NCI-H2227 treated with DMSO at 0.1 percent for 48 hours (cell line): ENCODE measurements at places on chromosomes 5 and 9.
A peak's percentile ranks its signal among the peaks of the same experiment; 100 is the strongest.

DNA sequence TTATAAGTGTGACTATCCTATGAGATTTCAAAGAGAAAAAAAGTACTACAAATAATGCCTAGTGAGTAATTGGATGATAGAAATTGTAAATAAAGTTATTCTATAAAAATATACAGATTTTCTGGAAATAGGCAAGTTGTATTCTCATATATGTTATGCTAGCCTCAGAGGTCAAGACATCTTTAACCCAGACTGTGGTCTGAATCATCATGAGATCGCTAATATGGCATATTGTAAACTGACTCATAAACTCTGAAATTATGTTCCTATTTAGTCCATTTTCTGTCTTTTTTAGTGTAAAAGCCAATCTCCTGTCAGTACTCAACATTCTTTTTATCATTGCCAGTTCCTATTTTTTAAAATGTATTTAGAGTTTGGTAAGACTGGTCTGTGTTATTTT, 14.2 kb downstream of the LOX start:
- no peak for DNase-seq

DNA sequence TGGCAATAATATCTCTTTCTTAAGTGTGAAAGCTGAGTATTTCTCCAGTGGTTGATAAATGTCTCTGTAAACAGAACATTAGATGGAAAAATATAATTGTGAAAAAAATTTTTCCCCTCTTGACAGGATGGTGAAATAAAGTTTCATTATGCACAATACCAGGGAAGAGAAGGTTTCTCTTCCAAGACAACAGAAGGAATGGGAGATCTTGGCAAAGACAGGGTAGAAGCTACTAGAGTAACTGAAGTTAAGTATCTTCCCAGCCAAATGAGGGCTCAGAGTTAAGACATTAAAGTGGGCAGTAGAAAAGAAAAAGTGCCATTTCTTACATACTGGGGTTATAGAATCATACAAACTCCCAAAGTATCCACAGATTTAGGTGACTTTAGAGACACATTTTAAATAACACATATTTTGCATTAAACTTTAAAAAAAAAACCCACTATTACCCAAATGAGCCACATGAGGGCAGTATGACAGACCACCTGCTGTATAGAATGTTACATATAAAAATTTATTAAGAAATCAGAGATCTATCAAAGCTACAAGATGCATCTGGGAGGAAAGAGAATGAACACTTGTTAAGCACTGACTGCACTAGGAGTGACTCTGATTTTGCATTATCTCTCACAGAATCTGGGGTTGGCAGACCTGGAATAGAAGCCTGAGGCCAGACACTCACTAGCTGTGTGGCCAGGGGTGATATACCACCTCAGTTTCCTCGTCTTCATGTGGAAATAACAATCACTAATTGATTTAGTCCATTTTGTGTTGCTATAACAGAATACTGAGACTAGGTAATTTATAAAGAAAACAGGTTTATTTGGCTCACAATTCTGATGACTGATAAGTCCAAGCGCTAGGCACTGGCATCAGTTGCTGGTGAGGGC, 98.5 kb downstream of the ARSB start:
- DNase-seq, result no peak

GRCh38 chr5:132055808-132056609, 4.4 kb upstream of the IL3 start:
- DNase-seq, result no peak

GRCh38 chr5:7329141-7329540, 66.8 kb upstream of the ADCY2 start:
- DNase-seq, result no peak

DNA sequence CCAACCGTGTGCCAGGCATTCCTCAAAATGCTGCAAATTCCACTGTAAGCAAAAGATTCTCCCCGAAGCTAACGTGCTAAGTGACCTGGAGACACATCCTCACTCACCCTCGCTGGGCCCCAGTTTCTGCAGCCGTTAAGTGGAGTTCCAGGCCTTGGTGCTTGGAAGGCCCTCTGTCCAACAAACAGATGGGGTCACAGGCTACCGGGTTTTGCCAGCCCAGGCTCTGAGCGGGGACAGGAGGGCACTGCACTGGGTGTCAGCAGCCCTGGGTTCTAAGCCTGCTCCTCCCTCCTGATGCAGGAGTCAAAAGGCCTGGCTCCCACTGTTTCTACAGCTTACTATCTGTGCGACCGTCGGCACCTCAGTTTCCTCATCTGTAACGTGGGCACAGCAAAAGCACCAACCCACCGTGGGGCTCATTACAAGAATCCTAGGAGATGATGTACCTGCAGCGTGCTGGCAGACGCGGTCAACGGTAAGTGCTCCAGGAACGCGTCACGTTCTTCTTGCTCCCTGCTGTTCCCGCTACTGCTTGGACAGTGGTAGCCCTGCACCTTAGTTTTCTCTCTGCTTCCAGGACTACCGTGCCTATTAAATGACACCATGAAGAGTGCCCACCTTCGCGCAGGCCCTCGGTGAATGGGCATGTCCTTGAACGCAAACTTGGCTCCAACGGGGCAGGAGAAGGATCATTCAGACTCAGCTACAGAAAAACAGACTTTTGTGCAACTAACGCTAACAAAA, 84.8 kb downstream of the ADAMTS2 start:
- DNase-seq, result no peak

GRCh38 chr9:20848490-20848889, 164.4 kb downstream of the FOCAD start:
- no peak for DNase-seq

GRCh38 chr5:176902911-176903664, 3.9 kb upstream of the HK3 start:
- no peak for DNase-seq

GRCh38 chr9:126564128-126564527, 49.6 kb upstream of the LMX1B start:
- no peak for DNase-seq

DNA sequence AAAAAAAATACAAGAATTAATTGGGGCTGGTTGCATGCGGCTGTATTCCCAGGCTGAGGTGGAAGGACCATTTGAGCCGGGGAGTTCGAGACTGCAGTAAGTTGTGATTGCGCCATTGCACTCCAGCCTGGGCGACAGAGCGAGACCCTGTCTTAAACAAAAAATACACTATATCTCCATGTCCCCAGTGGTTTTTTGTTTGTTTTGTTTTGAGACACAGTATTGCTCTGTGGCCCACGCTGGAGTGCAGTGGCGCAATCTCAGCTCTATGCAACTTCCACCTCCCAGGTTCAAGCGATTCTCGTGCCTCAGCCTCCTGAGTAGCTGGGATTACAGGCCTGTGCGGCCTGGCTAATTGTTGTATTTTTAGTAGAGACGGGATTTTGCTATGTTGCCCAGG, 1.2 kb downstream of the COQ4 start:
- DNase-seq, result no peak

GRCh38 chr9:1877951-1878350, 137.2 kb upstream of the SMARCA2 start:
- DNase-seq, result no peak

DNA sequence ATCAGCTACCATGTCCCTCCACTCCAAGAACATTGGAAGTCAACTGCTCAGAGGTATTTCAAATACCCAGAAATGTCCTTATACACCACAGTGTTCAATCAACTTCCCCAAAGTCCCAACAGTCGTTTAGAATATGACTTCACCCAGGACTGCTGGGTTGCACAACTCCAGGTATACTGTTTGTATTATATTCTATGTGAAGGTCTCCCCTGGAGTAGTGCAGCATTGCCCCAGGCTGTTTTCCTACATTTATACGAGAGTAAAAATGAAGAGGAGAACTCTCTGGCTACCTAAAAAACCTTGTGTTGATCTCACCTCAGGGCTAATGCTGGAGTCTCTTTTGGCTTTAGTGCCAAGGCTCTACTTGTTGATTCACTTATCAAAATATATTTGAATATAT, 183.6 kb upstream of the MAP3K1 start:
- no peak for DNase-seq

GRCh38 chr5:75672616-75673015, 44.6 kb downstream of the POC5 start:
- no peak for DNase-seq

GRCh38 chr9:97604901-97605645, 28.1 kb downstream of the TSTD2 start:
- DNase-seq, result no peak

DNA sequence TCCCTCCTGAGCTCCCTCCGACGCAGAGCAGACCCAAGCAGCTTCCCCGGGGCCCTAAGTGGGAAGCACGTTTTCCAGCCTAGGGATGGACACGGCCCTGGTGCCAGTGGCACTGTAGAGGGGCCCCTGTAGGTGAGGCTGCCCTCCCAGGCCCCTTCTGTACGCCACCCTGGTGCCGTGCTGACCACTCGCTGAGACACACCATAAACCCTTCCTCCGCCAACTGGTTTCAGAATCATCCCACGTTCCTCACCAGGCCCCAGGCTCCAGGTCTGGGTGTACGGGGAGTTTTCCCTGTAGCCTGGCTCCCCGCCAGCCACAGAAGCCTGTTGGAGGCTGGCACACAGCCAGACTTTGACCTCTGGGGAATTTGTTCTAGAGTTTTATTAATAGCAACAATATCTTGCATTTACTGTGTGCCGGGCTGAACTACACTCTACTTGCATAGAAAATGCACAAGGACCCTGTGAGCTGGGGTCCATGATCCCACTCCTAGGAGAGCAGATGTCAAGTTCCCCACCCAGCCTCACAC, 18.2 kb upstream of the WDR38 start:
- DNase-seq, result peak; percentile 68

- DNase-seq, result no peak
These were observed 8.4 kb downstream of the RALGDS start for GRCh38 chr9:133112663-133113026.

GRCh38 chr9:78278177-78278777, 18.6 kb upstream of the PSAT1 start:
- no peak for DNase-seq

DNA sequence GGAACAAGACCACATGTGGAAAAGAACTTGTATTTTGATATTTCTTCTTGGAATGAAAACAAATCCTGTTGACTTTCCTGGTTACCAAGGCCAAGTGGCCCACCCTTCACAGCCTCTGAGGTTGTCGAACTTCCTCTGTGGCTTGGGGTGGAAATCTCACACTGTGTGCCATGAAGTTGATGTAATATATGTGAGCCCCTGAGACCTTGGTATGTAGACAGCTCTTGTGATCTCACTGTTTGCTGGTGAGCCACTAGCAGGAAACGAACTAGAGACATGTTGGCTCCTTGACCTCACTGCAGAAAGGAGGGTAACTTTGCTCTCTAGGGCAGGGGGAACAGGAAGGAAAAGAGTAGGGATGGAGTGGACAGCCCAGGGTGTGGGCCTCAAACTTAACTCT, 159.4 kb downstream of the ARHGAP26 start:
- DNase-seq, result no peak

GRCh38 chr5:142141463-142141862, 32.9 kb downstream of the NDFIP1 start:
- no peak for DNase-seq

DNA sequence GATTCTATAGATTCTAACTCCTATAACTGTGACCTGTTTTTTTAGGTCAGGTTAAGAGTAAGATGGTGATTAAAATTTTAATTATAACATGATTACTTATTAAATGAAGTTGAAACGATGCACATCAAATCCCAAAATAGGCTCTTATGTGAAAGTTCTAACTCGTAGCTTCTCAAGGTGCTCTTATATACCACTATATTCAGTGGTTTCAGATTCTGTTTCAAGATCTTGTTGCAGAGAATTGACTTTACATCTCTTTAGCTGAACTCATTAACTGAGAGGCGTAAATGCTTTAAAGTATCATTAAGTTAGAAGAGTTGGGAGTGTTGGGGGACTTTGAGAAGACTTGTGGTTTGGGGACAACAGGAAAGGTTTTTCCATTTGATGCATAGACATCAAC, 1399.8 kb downstream of the PTPRD start:
- DNase-seq, result no peak

- no peak for DNase-seq
These were observed 1.8 kb downstream of the NTMT1 start for GRCh38 chr9:129627556-129628440.

GRCh38 chr5:137611011-137611580, 112.0 kb upstream of the SPOCK1 start:
- no peak for DNase-seq

DNA sequence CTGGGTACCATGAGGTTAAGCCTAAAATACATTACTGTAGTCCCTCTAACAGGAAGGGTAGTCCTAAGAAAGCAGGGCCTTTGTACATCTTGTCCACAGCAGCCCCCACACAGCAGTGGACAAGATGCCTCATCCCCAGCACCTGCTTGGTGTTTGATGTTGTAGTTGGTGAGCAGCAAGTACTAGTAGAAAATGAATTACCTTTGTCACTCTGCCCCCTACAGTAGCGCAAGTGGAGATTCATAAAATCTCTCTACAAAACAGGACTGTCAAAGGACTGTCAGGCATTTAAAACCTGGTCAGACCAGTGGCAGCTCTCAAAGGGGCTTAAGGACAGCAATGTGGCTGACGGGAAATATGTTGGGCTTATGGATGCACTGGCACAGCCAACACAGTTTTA, 122.5 kb downstream of the TMEM174 start:
- DNase-seq, result no peak
